ENCODE measurements at places on chromosomes 7 and 10. TPM values are rescaled to one million over a fixed set of nuclear protein-coding genes. Genes with fewer than 3 reads are reported as not detected.
A peak's percentile ranks its signal among the peaks of the same experiment; 100 is the strongest.

The NXPH1 gene
- not detected for total RNA-seq

GRCh38 chr10:106615081-106615480, 549.4 kb downstream of the SORCS1 start:
- no peaks in the 10 kb centered on the region for H3K27me3 ChIP-seq
- no peaks in the 10 kb centered on the region for H3K36me3 ChIP-seq
- H3K27ac ChIP-seq = no peak overlapping the region
- no peaks in the 10 kb centered on the region for H3K4me1 ChIP-seq
- no peak overlapping the region for H3K4me3 ChIP-seq
- DNase-seq = no peak

The ACBD7 gene
- total RNA-seq = 2.7 TPM

DNA sequence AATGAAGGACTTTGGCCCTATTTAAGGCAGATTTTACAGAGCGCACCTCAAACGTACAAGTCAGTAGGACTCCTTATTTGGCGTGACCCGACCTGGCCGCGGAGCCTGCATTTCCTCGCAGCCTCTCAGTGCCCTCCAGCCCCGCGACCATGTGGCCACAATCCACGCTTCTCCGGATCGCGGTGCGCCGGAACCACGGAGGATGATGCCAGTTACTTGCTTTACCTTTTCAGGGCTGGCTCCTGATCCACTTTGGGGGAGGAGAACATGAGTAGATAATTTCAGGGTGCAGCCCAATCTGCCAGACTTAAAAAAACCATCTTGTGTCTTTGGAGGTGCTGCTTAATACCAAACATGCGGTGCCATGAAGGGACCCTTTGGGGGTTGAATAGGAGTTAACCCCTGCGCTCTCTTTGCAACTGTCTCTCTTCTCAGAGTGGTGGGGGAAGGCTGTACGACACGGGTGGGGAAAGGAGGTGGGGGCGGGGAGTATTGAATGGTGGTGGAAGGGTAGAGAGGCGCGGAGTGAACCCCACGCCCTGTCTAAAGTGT, 1.5 kb downstream of the FRAT1 start:
- H3K4me3 ChIP-seq = peak overlapping the region; percentile 87
- no peak for DNase-seq
- H3K27ac ChIP-seq = peak overlapping the region; percentile 86
- peaks cover 26% of the 10 kb centered on the region for H3K4me1 ChIP-seq
